ENCODE measurements at places on chromosomes 7 and 10.

DNA sequence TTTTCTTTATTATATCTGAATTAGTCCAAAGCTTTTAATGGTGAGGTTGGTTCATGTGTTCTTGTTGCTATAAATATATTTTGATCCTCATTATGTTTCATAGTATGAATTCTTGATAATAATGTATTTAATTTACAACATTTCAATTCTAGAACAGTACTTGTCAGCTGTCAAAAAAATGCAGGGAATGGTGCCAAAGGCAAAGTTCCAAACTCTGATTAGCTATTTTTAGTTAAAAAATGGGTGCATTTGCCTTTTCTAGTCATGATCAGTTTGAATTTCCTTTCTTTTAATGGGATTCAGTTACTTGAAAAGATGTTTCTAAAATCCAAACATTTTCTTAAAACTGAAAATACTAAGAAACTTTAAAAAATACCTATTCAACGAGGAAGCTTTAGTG is 49.6 kb downstream of the ANKIB1 start:
- DNase-seq, result no peak

DNA sequence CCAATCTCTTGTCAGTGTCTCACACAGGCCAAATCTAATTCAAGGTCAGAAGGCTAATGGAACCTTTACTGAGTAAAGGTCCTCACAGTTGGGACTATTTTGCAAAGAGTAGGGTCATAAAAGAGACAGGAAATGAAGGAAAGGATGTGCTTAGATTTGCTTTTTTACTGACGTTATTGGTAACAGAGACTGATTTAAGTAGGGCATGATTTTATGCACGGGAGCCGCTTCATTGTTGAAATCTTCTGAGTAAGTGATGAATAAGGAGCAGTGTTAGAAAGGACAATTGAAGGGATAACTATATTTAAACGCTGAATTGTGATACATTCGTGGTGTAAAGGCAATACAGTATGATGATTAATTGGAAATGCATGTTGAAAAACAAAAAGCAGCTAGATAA is 261.5 kb downstream of the MALRD1 start:
- no peak for DNase-seq

- DNase-seq, result no peak
Observed at GRCh38 chr7:7251742-7252141, 69.4 kb downstream of the C1GALT1 start.

- DNase-seq, result no peak
Observed at GRCh38 chr7:137916980-137917645, 70.3 kb upstream of the DGKI start.

- DNase-seq, result no peak
Observed at GRCh38 chr10:50627443-50627842, 3.7 kb upstream of the SGMS1 start.

DNA sequence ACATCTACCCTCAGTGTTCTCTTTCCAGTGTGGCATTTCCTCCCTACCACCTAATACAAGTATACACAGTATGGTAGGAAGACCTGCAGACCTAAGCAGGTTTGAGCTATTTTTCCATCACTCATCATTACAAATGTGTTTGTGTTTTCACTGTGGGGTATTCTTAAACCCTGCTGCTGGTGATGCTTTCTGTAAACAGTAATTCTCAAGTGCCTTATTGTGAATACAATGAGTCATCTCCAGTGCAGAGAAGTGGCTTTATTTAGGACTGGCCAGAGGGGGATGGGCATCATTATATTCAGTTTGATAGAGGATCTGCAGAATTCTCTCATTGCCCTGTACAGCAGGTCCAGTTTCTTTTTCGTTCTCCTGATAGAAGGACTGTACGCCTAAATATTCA is 63.7 kb downstream of the GRM8 start:
- no peak for DNase-seq

- DNase-seq, result no peak
Observed at GRCh38 chr10:71663311-71663710, 56.3 kb downstream of the C10orf105 start.

DNA sequence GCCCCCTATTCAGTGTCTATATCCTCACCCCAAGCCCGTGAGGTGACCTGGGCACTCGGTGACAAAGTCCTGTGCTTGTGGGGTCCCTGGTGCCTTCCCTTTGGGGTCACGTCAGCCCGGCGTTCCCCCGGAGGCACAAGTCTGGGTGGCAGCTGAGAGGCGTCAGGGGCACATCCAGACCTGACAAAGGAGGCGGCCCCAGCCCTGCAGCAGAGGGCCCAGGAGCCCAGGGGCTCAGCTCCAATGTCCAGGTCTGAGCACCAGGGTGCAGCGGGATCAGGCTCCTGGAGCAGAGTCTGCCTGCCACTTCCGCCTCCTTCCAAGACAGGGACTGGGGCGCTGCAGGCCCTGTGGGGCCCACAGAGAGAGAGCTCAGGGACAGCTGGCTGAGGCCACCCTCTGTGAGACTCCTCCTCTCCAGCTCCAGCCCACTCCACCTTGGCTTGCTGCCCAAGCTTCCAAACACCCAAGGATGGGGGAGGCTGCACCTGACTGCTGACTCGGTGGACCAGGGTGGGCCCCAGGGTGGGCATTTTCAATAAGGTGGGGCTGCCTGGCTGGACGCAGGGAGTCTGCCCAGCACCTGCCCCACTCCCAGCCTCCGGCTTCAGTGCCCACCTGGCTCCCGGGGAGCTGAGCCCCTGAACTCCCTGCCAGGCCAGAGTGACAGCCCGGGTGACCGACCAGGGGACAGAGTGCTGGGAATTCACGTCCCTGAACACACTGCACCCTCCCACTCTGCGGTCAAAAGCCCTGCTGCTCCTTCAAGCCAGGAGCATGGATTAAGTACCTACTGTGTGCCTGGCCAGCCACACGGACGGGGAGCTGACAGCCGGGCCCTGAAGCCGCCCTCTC is 1.0 kb upstream of the KNDC1 start:
- DNase-seq, result no peak

DNA sequence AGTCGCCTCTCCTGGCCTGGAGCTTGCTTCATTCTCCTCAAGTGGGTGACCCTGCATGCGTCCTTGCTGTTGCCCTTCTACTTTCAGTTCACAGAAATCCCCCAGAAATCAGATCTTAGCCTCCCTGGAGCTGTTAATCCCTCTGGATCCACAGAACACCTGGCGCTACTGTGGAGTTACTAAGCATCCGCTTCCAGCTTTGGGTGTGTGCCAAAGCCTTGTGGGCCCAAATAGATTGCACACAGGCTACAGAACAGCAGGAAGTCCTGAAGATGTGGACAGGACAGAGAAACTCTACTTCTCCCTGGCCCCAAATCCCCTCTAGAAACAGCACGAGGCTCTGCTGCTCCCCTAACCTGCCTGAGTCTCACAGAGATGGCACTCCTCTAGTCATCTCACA is 36.6 kb upstream of the PDLIM1 start:
- DNase-seq, result no peak

DNA sequence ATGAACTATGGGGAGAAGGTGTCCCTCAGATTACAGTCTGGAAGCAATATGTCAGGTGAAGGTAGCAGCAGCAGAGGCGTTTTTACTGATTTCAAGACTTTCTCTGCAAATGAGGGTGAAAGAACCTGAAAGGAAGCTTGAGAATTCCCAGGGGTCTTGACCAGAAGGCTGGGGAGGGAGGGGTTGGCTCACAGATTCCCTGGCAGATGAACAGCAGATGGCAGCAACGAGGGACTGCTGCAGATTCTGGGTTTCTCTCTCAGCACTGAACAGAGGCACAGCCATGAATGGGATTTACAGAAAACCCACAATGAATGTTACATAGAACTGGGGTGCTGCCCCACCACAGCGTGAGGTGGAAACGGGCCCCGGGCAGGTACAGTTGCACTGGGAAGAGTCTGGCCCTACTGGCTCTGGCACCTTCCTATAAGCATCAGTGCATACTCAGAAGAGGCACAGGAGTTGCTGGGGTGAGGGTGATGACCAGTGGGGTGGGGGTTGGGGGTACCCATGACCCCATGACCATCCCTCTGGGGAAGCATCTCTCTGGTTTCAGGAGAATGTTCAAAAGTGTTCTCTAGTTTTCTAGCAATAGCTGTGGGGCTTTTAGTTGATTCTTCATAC is 317.8 kb downstream of the SH2D4B start:
- no peak for DNase-seq

DNA sequence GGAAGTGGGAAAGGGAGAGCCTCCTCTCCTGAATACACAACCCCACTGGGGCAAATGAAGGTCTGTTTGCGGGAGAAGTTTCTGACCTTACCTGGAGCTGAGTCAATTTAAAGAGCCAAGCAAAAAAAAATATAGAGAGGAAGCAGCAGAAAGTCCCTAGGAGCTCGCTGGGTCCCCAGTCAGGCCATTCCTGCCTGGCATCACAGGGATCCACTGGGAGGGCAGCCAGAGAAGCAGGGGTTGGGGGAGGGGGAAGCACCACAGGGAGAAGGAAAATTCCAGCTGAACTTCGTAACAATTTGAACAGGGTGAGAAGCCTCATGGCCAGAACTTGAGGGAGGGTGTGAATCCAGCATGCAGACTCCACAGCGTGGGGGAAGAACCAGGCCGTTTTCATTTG is 298.7 kb downstream of the LRRTM3 start:
- no peak for DNase-seq

- no peak for DNase-seq
Observed at GRCh38 chr10:88245974-88246511, 337.1 kb downstream of the RNLS start.

GRCh38 chr10:35215107-35215506 is 88.5 kb downstream of the CREM start:
- DNase-seq, result no peak

GRCh38 chr10:36026656-36027390 is 384.7 kb upstream of the FZD8 start:
- DNase-seq, result no peak

DNA sequence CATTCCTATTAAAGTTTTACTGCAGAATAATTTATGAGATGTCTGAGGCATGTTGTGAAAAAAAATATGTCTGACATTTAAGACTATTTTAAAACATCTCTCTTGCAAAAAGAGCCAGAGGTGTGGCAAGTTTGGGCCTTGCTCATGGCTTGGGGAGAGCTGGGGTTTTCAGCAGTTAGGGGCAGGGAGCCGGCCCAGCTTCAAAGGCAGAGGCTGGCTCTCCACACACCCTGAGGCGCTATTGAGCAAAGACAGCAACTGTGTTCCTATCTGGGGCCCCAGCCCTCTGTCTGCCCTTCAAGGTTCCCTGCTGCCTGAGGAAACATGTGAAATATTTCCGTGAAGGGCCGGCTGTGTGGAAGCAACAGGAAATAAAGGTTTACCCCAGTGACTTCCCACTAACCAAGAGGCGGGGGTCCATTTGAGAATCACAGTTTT is 94.0 kb downstream of the SORBS1 start:
- DNase-seq, result no peak

DNA sequence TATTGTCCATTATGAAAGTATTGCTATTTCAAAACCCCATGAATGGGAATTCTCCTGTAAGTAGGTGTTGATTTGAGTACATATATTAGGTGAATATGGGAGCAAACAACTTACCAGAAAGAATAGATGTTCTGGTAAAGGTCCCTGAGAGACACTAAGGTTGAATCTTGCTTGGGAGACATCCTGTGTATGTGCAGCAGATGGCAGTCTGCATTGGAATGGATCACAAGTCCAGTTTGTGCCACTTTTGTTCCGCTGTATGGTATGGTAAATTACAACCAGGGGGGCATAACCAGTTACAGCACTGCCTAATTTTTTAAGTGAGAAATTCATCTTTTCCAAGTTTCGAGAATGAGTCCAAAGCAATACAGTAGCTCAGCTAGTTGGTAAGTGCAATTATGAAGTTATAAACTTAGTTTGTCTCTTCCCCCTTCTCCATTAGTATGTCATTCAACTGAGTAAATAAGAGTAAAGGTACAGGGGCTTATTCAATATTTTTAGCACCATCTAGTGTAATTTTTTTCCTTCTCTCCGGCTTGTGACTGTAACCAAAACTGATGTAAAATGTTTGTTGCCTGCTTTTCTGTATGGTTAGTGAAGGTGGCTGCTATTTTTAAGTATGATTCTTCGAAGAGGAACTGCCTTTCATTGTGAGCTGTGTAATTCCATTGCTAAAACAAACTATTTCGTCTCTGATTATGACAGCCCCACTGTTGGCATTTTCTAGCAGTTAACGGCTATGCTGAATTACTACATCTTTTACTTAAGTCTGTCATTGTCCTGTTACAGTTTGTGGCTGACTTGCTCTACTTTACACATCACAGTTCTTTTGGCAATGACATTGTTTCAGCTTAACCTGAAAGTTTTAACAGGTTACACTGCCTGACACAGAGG is 2.8 kb downstream of the MCU start:
- DNase-seq, result no peak

DNA sequence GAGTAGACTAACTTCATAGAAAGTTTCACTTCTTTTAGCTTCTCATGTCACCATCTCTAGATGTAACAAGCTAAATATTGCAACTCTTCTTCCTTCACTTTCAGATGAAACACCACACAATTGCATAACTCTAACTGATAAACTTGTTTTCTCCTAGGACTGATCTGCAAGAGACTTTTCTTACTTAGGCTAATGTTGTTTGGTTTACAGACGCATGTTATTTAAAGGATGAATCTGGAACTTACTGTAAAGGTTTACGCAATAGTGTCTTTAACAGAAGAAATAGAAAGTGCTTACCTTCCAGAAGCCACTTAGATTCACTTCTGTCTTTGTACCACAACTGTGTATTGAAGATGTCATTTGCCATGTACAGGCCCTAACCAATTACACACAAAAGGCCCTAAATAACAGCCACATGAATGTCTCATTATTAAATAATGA is 22.1 kb upstream of the ZC3HAV1 start:
- DNase-seq, result no peak

DNA sequence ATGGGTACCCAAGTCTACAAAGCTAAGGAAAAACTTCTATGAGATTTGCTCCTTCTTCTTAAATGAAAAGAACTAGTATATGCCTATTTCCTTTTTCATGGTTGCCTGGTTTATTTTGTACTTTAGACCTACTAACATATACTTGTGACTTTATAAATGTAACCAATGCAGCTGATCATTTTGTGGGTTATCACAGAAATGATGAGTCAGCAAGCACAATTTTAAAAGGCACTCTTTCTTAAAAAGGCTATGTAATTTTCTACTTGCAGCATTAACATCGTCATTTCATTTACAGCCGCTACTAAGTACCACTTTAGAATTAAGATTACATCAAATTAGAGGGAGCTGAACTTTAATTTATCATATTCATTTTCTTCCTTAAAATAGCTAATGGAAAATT is 13.6 kb downstream of the NEBL start:
- no peak for DNase-seq

DNA sequence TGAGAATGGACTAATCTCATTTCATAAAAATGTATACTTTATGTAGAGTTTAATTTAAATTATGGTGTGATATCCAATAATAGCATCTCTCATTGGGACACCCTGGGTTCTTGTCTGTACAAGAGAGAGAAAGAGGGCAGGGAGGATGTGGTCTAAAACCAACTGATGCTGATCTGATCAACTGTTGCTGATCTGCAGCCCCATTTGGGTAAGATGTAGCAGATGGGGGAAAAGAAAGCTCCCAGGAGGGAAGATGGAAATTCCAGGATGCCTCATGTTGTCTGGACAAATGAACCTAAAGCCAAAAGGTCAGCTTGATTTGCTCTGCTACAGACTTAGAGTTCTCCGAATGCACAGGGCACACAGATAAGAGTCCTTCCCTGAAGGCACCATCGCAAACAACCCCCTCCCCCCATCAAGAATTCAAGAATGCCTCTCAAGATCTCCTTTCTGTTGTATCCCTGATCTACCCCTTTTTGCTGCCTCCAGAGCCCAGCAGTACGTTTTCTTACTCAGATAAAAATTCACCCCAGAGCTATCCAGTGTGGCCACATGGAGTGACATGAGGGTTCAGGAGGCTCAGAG is 171.4 kb upstream of the INHBA start:
- DNase-seq, result no peak
